ENCODE measurements at places on chromosomes 13 and 19.

DNA sequence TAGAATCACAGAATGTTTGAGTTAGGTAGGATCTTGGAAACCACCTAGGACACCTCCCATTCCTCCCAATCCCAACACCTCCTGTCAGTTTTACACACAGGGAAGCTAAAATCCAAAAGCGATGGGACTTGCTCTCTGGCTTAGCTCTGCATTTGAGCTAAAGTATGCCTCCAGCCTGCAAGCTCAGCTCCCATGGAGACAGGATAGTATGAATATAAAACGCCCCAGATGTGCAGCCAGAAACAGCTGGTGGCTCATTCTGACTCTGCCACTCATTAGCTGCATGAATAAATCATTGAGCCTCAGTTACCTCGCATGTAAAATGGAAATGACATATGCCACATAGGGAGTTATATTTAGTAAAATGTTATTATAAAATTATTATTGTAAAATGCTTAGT lies 336.0 kb downstream of the SUCLA2 start:
- no peak for DNase-seq

- no peak for DNase-seq
These were observed 952.0 kb downstream of the SLITRK5 start for GRCh38 chr13:88623150-88623549.

GRCh38 chr13:32840989-32841713 lies 175.1 kb upstream of the KL start:
- no peak for DNase-seq

DNA sequence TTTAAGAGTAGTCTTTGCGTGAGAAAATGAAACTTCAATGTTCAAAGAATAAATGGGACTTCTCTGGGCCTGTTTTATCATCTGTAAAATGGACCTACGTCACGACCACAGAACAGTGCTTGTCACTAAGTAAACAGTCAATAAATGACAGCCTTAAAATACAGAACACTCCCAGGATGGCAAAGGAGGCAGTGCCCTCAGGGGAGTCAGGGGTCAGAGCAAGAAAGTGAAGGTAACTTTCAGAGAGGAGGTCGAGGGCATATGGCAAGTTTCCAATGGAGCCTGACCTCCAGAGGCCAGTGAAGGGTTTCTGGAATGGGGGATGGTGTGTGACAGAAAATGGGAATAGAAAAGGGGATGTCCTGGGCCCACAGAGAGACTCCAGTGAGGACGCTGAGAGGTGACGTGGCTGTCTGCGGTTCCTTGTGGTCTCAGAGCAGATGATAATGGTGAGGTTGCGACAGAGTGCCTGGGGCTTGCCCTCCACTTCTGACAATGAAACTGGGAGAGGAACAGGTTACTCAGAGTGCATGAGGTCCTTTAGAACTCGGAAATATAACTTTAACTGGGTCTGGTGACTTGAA lies 91.8 kb downstream of the UBL3 start:
- DNase-seq, result peak; percentile 3

GRCh38 chr13:92452840-92453239 lies 773.8 kb upstream of the GPC6 start:
- no peak for DNase-seq

DNA sequence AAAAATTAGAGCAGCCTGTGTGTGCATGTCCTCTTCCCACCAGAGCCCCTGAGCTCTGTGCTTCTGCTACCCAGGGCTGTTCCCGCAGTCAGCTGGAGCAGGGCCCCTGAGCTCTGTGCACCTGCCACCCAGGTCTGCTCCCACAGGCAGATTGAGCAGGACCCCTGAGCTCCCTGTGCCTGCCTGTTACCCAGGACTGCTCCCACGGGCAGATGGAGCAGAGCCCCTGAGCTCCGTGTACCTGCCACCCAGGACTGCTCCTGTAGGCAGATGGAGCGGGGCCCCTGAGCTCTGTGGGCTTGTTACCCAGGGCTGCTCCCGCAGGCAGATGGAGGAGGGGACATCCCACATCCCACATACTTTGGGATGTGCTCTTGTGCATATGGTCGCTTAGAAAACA lies 186.8 kb upstream of the SOX1 start:
- DNase-seq, result no peak

- DNase-seq, result no peak
These were observed at the start of gene MUC16 for GRCh38 chr19:9009935-9010651. Gene MUC16, minus strand, starts transcription at chr19:9010409.

- no peak for DNase-seq
These were observed 108.1 kb downstream of the OLFM4 start for GRCh38 chr13:53136554-53137215.

DNA sequence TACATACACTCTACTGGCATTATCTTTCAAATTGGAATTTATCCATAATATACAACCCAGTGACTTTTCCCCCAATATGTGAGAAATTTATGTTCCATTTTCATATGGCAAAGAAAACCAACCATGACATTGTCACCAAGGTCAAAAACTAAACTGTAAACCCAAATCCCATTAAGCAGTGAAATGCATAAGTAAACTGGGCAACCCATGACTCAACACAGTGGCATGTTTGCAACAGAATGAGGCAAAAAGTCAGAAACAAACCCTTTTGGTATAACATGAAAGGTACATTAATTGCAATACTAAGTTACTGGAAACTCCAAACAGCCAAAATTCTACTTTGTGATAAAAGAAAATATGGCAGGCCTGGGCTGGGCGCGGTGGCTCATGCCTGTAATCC lies 4.9 kb downstream of the ZNF878 start:
- no peak for DNase-seq

- DNase-seq, result no peak
These were observed 26.5 kb downstream of the ENOX1 start for GRCh38 chr13:43760257-43760656.

GRCh38 chr13:111252446-111253364 lies 67.7 kb upstream of the TEX29 start:
- DNase-seq, result no peak

DNA sequence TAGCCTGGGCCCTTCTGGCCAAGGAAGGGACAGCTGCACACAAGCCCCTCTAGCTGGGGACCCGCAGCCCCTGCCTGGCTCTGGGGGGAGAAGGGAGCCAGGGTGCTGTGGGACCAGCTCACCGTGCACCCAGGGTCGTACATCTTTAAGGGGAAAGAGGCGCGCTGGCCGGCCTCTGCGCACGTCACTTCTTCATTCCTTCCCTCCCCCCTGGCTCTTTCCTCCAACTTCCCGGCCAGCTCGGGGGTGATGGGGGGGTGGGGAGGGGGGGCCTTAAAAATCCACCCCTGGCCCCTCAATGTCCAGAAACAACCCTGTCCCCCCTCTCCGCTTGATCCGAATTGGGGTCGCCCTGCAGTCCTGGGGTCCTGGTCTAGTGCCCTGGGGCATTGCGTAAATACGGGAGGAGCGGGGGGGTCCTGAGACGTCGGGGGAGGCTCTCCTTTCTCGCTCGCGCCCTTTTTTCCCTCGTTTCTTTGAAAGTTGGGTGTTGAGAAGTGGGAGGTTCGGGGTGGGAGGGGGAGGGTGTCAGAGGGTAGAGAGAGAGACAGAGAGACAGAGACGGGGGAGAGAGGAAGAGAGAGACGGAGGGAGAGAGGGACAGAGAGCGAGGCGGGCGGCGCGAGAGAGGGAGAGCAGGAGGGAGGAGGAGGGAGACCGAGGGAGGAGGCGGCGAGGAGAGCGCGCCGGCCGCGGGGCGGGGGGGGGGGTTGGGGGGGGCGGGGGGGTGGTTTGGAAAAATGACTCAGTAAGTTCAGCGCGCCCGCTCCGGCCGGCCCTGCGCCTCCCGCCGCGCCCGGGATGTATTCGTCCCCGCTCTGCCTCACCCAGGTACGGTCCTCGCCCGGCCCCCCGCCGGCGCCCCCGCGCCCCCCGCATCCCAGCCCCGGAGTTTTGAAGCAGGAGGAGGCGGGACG lies at the start of gene NFIC:
Gene NFIC, plus strand, starts transcription at position 748 of the 917 bp plus-strand sequence. Its CDS starts 54 bp downstream, at position 802.
- no peak for DNase-seq

DNA sequence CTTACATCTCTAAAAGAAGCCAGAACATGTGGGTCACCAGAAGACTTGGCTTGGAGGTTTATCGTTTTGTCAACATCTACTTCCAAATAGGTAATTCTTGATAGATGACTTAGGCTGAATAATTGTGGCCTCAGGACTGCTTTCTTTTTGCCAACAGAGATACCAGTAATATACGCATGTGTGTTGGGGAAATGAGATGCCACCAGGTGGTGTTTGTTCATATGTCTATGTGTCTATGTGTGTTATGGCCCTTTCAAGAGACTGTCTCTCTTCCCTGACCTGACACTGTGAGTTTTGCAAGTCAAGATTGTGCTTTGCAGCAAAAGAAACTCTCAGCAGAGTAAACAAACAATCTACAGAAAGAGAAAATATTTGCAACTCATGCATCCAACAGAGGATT lies 31.6 kb upstream of the METTL21C start:
- DNase-seq, result no peak

GRCh38 chr13:29359181-29359580 lies 236.3 kb downstream of the SLC7A1 start:
- no peak for DNase-seq

GRCh38 chr19:47123406-47123805 lies 7.2 kb upstream of the SAE1 start:
- DNase-seq, result no peak

DNA sequence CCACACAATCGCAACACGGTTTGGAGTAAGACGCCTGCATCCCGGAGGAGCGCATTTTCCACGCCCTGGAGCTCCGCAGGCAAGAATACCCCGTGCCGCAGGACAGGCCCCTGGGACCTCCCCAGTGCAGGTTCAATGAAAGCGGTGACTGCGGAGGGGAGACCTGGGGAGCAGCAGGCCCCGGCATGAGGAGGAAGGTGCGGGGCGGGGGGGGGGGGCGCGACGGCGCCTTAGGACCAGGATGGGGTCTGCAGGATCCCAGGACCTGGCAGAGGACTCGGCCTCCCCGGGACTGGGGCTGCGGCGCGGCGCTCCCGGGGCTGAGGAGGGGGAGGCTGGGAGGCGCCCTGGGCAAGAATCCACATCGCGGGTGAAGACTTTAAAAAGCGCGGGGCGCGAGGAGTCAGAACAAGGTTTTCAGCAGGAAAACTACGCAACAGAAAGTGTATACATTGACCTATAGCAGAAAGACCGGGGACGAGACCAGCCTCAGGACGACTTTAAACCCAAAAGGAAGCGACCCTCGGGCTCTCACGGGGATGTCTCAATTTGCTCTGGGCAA lies 432 bp downstream of the ZNF611 start:
- DNase-seq, result no peak

DNA sequence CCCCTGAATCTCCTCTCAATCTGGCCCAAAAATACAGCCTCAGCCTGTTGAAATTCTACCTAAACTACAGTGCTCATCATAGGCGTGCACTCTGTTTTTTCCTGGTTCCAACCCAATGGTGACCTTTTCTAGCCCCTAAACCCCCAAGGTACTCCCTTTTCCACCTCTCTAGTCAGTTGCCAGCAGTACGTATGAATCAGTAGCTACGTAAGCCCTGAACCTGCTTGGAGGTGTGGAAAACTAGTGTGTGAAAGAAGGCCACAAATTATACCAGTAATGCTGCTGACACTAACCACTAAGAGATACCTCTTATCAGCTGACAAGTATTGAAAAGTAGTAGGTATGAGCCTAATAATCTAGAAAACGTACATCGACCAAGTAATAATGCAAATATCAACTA lies 60.9 kb downstream of the FOXO1 start:
- DNase-seq, result no peak

DNA sequence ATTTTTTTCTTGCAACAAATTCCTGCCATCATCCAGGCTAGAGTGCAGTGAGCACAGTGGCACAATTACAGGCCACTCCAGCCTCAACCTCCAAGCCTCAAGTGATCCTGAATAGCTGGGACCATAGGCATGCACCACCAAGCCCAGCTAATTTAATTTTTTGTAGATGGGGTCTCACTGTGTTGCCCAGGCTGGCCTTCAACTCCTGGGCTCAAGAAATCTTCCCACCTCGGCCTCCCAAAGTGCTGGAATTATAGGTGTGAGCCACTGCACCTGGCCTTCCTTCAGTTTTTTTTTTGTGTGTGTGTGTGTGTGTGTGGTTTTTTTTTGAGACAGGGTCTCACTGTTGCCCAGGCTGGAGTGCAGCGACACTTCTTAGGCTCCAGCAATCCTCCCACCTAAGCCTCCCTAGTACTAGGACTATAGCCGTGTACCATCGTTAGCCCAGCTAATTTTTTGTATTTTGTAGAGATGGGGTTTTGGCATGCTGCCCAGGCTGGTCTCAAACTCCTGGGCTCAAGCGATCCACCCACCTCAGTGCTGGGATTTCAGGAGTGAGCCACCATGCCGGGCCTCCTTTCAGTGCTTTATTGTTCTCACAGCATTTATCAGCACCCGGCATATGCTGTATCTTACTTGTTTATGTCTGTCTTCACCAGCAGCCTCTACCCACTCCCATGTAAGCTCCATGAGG lies 5.9 kb upstream of the SRRM5 start:
- no peak for DNase-seq

DNA sequence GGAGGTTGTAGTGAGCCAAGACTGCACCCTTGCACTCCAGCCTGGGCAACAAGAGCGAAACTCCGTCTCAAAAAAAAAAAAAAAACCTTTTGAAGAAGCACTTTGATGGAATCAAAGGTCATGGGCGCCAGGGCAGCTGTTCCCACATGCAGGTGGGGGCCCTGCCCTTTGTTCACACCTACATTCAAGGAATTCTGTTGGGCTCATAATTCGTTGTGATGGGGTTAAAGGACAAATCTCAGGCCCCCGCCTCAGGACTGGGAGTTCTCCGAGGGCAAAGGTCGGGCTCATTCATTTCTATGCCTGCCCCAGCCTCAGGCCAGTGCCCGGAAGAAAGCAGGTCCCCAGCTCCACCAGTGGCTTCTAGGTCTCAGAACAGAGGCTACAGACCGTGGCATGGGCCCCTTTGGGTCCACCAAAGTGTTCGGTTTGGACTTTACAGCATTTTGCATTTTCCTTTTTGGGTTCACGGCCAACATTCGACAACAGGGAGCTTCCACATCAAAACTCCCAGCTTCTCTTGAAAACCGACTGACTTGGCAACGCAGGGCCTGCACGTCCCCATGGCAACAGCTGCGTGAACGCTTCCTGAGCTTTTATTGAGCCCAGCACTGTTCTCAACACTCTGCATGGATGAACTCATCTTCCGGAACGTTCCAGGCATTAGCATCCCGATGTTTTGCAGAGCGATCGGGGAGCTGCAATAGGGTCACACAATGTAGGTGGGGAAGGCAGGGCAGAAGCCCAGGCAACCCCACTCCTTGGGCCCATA lies 10.1 kb upstream of the GTF2F1 start:
- DNase-seq, result no peak

DNA sequence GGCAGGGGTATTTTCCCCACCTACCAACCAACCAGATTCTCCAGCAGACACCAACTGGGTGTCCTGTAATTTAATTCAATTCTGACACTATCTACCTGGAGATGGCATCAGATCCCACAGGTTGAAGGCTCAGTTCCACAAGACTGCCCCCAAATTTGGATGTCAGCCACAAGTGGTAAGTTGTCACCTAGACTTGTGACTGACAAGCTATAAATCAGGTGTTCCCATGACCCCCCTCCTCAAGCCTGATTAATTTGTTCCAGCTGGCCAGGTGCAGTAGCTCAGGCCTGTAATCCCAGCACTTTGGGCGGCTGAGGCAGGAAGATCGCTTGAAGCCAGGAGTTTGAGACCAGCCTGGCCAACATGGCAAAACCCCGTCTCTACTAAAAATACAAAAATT lies 10.6 kb upstream of the HAUS5 start:
- no peak for DNase-seq
